ENCODE measurements at places on chromosomes 11 and 22. TPM values are rescaled to one million over a fixed set of nuclear protein-coding genes. Genes with fewer than 3 reads are reported as not detected.

DNA sequence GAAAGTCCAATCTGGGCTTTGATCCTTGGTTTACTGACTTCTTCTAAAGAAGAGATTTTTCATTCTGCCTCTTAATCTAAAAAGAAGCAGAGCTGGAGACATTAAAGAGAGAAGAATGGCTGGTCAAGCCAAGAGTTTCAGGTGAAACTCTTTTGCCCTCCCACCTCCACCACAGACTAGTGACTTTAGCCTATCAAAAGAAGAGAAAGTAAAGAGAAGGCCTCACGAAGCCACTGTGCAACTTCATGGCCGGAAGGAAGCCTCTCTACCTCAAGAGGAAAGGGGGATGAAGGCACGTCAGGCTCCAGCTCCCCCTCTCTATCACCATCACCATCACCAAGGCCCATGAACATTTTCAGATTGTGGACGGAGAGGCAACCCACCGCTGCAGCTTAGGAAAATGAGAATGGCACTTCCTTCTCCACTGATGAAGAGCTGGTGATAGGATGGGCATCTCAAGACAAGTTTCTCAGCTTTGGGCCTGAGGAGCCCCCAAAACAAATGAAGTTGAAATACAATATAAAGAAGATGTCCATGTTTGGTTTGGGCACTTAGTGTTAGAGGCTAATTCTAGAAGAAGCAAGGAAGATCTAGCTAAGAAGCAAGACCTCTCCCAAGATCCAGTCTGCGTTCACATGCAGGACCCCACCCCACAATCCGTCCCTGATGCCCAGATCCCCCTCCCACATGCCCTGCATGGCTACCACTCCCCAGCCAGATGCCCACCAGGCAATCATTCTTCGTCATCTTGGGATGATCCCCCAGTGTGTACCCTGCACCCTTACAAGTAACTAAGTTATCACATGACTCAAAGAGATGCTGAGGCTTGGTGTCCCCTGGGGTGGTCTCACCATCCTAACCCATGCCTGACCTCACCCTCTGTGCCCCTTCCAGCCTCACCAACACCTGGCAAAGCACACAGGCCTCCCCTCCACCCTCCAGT, 52.6 kb downstream of the IGSF9B start:
- no peak for DNase-seq

DNA sequence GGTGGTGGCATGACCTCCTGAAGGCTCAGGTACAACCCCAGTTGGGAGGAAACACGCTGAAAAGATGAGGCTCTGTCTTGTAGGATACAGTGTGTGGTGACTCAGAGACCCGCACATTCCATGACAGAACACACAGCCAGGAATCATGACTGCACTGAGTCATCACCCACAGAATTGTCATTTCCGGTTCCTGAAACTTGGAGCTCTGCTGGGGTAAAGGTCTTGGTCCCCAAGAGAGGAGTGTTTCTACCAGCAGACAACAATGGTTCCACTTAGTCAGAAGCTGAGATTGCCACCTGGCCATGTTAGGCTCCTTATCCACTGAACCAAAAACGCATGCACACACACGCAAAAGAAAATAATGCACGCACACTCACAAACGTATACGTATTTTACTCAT, 31.5 kb upstream of the CYB5R3 start:
- DNase-seq = no peak

- DNase-seq = no peak
Observed at GRCh38 chr22:30881361-30882183, 87.0 kb downstream of the MORC2 start.

GRCh38 chr11:46223252-46223513, 54.3 kb upstream of the CREB3L1 start:
- no peak for DNase-seq

The RIBC2 gene
- 7.7 TPM for total RNA-seq

All from activated CD4-positive, alpha-beta memory T cell treated with anti-CD3 and anti-CD28 coated beads for 36 hours (primary cell).